AG09309 (cell line): ENCODE measurements at places on chromosomes 12 and 14.
A peak's percentile ranks its signal among the peaks of the same experiment; 100 is the strongest.

- DNase-seq: no peak
These were observed 1.5 kb downstream of the TSHR start for GRCh38 chr14:80956922-80957321.

- DNase-seq: no peak
These were observed 19.4 kb downstream of the LMO3 start for GRCh38 chr12:16586350-16587109.

- DNase-seq: no peak
These were observed 15.3 kb downstream of the UBE2N start for GRCh38 chr12:93426412-93426805.

DNA sequence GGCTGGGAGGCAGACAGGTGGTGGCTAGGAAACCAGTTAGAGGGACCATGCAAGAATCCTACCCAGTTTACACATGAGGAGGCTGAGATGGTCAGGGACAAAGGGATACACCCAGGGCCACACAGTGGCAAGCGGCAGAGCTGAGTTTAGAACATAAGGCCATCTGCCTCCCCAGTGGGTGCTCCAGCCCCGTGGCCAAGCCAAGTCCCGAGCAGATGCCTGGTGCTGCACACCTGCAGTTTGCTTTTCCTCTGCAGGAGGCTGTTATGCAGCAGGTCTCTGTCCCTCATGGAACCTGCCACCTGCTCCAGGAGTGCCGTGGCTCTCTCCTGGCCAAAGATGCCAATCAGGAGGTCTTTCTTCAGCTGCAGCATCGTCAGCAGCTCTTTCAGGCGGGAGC, 70.8 kb downstream of the SYNE3 start:
- DNase-seq: no peak

GRCh38 chr12:59396519-59396918, 199.3 kb upstream of the SLC16A7 start:
- no peak for DNase-seq

DNA sequence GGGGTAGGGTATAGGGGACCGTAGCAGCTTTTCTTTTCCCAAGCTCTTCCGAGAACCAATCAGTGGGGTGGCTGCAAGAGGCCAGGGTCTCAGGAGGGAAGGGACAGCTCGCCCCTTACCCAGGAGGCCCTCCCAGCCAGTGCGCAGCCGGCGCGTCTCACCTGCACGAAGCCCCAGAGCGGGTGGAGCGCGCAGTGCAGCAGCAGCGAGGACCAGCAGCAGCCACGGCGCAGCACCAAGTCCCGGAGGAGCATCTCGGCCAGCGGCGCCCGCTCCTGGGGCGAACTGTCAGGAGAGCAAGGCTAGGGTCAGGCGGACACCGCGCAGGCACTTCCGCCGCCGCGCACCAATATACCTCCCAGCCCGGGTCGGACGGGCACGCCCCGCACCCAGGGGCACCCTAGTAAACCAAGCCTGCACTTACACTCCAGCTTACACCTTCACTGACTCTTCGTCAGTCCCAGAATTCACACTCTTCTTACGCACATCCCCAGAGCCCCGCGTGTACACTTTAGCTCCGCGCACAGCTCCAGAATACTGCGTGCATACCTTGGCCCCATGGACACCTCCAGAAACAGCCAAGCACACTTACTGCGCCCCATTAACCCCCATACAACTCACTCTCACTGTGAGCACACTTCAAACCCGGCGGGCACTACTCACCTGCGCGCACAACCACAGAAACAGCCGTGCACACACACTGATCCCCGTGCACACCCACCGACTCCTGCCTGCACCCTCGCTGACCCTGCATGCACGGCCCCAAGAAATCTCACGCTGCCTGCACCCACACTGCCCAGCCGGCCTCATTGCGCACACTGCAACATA, 606 bp downstream of the PRIMA1 start:
- no peak for DNase-seq

GRCh38 chr14:28612414-28612813, 154.2 kb upstream of the FOXG1 start:
- no peak for DNase-seq

- no peak for DNase-seq
These were observed 35.8 kb downstream of the OTX2 start for GRCh38 chr14:56774503-56774902.

DNA sequence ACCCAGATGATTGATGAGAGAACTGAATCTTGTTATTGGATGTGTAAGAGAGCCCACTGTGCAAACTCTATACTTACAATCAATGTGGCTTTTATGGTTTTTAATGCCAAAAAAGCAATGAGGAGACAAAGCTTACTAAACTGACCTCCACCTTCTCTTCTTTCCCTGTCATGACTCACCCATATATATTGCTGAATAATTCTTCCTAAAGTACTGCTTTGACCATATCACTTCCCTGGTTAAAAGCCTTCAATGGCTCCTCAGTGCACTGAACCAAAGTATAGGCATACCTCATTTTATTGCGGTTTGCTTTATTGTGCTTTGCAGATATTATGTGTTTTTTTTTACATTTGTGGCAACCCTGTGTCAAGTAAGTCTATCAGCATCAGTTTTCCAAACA, 138.4 kb upstream of the PELI2 start:
- no peak for DNase-seq

DNA sequence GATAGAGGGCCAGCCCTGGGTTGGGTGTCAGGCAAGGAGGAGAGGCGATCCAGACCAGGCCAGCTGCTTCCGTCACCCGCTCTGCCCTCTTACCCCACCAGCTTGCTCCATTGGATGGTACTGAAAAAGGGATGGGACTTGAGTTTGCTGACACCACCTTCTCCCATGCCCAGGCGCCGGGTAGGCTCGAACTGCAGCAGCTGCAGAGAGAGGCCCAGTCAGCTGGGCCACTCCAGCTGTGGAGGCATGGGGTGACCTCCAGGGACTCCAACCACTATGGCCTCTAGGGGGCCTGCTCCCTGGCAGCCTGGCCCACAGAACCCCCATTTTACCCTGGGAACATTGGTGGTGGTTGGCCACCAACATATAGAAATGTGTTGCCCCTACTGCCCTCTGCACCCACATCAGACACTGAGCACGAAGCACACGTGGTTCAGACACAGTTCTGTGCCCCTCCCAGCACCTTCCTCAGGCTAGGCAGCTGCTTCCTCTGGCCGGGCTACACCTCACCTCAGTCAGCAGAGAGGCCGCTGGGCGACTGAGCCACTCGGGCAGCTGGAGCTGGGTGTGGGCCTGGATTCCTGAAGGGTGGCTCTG, 16.0 kb downstream of the RPS6KL1 start:
- no peak for DNase-seq

GRCh38 chr12:47237751-47238211, 158.0 kb upstream of the AMIGO2 start:
- DNase-seq: no peak

DNA sequence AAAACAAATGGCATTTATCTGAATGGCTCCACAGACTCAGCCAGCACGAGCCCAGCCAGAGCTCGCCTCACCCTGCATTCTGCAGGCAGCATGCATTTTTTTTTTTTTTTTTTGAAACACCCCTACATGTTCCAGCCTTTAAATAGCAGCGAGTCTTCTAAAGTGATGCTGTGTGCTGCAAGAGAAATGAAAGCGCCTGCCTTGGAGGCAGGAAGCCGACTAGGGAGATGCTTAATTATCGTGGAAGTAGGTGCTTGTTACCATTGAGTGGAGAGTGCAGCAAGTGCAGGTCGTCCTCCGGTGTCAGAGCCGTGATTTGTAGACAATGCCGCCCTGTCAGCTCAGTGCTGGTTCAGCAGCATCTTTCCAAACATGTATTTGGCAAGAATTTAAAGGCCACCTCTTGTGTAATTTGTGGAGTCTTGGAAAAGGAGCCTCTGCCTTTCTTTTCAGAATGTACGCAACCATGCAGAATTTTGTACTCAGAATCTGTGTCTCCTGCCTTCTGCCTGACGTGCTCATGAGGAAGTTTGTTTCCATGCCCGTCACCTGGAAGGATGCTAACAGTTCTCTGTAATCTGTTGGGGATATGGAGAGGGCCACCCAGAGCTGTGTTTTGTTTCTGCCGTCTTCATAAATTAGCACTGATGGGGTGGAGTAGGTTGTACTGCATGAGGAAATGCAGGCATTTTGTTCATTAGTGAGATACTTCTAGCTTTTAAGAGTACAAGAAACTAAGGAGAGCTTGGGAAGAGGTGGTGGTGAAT, 345.9 kb upstream of the RGS6 start:
- DNase-seq: peak; percentile 21

DNA sequence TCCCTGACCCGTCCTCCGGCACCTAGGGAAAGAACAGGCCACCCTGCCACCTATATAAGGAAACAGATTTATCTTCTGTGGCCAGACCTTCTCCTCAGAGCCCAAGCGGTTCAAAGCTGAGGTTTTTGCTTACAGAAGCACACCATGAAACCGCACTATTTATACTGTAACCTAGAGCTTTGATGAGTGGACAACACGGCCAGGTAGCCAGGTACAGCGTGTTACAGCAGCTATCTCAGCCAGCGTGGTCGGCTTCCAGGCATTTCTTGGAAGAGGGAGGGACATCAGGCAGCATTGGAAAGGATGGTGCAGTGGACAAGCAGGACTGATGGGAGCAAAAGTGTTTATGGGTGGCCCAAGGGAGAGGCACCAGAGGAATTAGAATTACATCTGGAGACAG, 34.4 kb downstream of the TTC7B start:
- DNase-seq: no peak

GRCh38 chr12:14841761-14842160, 1.6 kb downstream of the ART4 start:
- no peak for DNase-seq

DNA sequence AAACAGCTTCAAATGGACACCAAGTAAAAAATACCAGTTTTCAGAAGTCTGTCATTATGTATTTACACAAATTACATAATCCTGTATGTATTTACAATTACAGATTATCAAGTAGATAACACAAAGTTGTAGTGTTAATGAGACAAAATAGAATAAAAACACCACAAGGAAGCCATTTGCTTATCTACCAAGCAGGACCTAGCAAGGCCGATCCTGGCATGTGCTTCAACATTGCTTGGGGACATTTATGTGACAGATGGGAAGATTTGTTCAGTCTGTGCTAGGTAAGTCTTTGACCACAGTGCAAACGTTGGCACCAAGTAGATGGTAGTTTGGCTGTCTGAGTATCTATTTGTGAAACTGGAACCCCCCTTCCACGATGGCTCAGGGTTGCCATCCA, 35.8 kb downstream of the BCAT1 start:
- no peak for DNase-seq

DNA sequence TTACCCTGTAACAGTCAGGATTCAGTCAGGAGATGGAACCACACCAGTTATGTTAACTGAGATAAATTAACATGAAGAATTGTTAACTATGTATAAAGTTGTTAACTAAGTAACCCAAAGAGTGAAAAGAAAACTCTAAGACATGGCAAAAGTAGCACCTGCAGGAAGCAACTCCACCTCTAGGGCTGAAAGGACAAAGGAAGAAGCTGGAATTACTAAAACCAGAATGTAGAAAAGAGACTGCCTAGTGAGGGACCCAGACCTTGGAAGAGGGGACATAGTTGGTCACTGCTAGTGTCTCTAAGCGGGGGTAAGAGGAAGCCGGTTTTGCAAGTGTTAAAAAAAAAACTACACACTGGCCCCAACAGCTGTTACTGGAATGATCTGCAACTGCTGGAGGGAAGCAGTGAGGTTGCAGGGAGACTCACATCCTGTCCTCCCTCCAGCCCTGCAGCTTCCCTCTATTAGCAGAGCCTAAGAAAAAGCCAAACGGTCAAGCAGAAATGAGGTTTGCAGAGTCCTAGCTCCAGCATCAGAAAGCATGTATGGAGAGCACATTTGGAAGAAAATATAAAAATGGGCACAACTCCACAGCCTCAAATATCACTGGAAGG, 39.8 kb downstream of the GPR135 start:
- DNase-seq: no peak

DNA sequence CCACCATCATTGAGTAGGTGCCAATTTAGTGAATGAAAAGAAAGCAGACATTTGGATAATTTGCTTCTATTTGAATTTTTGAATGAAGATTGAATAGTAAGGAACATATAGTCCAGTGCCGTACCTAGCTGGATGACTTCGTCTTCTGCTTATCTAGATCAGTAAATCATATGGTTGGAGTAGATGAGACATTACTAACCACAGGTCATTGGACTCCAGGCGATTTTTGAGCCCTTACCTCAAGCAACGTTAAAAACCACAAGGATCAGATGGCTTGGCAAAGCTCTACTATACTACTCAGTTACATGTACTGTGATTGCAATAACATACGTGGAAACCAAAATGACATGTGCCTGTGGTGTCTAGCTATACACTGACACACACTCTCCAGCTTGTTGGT, 1.7 kb upstream of the SPATS2 start:
- DNase-seq: no peak

GRCh38 chr14:64467566-64467965, 2.3 kb downstream of the AKAP5 start:
- no peak for DNase-seq

DNA sequence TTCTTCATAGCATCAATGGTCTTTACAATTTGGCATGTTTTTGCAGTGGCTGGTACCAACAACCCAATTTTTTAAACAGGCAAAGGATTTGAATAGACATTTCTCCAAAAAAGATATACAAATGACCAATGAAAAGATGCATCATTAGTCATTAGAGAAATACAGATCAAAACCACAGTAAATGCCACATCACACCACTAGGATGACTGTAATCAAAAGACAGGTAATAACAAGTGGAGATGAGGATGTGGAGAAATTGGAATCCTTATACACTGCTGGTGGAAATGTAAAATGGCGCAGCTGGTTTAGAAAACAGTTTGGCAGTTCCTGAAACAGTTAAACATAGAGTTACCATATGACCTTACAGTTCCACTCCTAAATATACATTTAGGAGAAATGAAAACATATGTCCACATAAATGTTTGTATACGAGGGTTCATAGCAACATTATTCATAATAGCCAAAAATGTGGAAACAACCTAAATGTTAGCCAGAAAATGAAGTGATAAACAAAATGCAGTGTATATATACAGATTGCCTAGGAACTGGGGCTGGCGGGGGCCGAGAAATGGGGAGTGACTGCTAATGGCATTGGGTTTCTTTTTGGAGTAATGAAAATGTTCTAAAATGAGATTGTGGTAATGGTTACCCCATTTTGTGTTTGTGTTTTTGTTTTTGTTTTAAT, 55.2 kb downstream of the TGFB3 start:
- DNase-seq: no peak
